ENCODE measurements at places on chromosomes 5 and 9.

DNA sequence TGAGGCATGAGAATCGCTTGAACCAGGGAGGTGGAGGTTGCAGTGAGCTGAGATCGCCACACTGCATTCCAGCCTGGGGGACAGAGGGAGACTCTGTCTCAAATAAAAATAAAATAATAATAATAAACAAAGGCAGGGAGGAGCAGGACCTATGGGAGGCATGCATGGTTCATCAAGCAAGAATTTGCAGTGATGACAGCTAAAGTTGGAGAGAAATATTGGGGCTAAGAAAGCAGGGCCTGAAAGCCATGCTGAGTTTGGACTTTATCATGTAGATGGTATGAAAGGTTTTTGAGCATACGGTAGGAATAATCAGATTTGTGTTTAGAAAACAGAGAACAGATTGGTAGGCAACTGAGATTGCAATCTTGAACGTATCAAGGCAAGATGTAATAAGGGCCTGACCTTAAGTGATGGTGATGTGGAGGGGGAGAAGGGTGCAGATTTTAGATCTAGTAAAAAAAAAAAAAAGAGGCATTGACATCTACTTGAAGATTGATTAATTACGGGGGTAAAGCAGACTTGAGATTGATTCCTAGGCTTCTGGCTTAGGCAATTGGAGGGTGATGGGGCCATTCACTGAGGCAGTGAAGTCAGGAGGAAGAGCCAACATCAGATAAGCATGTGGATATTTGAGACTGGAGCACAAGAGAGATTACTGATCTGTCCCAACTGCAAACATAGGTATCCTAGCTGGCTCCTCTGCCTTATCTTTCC lies 50.7 kb downstream of the CFAP95 start:
- no peak for DNase-seq

DNA sequence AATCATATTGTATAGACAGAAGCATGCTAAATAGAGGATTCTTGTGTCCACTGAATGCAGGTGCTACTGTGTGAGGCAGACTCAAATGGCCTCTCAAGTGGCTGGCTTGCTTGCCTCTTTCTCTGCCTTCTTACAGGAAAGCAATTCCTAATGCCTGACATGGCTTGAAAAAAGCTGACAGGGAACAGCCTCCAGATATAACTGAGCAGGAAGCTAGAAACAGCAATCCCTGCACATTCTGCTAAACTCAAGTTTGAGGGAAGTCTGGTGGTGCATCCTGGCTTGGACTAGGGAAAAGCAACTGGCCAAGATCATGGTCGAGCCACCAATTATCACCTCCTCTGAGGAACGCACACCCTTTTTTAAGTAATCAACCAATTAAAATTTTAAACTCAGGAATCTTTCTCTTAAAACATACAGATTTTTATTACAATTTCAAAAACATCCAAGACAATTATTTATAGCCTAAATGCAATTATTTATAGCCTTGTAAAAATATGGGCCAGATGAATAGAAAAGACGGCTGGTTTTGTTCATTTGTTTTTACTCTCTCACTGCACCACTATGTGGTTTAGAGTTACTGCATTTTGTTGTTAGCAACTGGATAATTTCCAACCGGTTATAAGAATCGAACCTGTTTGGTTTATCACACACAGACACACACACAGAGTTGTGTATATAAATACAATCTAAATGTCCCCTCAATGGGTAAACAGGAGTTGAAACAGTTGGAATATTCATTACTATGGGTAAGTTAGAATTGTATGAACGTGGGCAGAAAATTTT lies 290.9 kb upstream of the ANKRD55 start:
- DNase-seq: no peak

DNA sequence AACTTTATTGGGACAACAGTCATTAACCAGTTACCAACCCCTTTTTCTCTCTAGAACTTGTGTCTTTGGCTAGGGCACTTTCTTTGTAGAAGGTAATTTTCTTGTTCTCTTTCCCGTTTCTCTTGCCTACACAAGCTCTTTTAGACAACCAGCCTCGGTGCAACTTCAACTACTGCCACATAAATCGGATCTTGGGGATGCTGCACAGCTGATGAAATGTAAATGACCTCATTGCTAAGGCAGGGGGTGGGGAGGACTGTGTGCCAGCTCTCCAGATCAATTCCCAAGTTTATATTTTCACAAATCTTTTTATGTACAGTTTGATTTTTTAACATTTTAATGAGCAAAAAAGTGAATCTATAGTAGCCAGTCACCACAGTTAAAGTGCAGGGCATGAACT lies 157.6 kb downstream of the DENND1A start:
- DNase-seq: no peak

- no peak for DNase-seq
These were observed 429.2 kb upstream of the SGCD start for GRCh38 chr5:155897761-155898160.

- DNase-seq: no peak
These were observed 2.9 kb upstream of the CNTRL start for GRCh38 chr9:121071756-121072421.

- DNase-seq: no peak
These were observed 60.2 kb downstream of the CRB2 start for GRCh38 chr9:123416176-123416575.

- no peak for DNase-seq
These were observed 450.9 kb upstream of the ZNF608 start for GRCh38 chr5:125197321-125197720.

GRCh38 chr5:74409712-74410111 lies 230.8 kb downstream of the ENC1 start:
- no peak for DNase-seq

GRCh38 chr5:112640546-112640945 lies 97.1 kb upstream of the APC start:
- no peak for DNase-seq

GRCh38 chr5:135930029-135930948 lies 24.5 kb downstream of the LECT2 start:
- DNase-seq: no peak

- DNase-seq: no peak
These were observed 244.4 kb downstream of the DEPDC1B start for GRCh38 chr5:60455589-60455988.

- no peak for DNase-seq
These were observed 30.6 kb downstream of the NKX2-5 start for GRCh38 chr5:173204185-173204979.

GRCh38 chr9:27870404-27870803 lies 297.1 kb upstream of the C9orf72 start:
- no peak for DNase-seq

- no peak for DNase-seq
These were observed 6.0 kb downstream of the PMPCA start for GRCh38 chr9:136416427-136416826.

DNA sequence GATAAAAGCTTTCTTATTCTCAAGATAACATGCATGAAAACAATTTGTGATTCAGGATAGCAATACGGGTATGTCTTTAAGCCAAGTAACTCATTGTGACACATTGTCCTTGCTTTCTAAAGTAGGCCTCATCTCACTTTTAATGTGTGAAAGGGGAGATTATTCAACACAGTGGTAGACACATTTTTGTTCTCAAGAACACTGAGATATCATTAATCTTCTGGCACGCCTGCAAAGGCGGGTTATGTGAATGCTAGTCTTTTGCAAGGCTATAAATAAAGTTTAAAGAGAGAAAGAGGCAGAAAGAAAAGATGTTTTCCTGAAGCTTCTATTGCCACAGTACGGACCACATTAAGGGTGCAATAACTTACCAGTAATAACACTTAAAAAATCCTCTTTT lies 181.8 kb upstream of the MEF2C start:
- DNase-seq: no peak

DNA sequence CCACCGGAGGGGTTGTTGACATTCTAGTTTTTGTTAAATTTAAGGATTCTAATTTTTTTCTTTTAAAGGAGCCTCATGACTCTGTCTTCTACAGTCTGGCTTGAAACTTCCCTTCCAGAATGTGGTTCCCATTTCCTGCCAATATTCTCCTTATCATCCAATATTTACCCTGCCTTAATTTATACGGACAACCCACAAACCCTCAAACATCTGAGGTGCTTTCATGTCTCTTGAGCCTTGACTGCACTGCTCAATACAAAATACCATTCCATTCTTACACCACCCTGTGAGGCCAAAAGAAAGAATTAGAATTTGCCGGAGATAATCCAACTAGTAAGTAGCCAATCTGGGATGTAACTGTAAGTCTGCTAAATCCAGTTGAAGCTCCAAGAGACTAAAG lies 346.5 kb downstream of the SPOCK1 start:
- DNase-seq: no peak

DNA sequence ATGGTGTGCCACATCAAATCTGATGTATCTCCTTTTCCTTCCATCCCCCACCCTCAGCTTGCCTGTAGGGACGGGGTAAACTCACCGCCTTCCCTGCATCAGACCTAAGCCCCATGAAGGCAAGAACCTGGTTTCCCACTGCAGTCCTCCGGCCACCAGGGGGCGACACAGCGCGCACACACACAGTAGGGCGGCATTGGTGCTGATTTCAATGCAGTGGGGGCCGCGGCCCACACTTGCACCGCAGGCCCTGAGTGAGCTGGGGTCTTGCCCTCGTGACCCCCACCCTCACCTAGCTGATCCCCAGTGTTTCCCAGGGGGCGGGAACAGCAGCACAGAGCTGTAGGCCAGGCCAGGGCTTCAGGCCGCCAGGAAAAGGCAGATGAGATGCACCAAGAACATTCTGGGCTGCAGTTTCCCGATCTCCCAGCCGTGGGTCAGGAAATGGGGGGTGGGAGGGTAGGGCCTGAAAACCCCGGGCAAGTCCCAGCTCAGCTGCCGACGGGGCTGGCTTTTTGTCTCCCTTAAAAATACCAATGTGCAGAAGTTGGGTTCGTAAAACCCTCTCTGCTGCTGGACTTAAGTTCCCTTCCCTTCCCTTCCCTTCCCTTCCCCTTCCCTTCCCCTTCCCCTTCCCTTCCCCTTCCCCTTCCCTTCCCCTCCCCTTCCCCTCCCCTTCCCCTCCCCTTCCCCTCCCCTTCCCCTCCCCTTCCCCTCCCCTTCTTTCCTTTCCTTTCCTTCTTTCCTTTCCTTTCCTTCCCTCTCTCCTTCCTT lies 19.5 kb downstream of the FAM163B start:
- no peak for DNase-seq

DNA sequence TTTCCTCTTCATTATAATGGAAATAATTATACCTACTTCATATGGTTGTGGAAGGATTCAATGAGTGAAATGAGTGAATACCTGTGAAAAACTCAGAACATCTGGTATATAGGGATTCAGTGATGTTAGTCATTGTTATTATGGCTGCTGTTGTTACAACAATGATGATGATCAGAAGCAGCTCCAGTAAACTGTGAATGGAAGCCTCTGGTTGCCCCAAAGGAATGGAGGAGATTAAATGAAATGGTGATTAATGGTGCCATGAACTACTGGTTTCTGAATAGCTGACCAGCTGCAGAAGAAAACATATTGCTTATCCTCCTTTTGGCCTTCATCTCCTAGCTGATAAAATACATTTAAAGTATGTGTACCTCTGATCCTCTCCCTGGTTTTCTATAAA lies 372.0 kb downstream of the ARHGEF28 start:
- no peak for DNase-seq

DNA sequence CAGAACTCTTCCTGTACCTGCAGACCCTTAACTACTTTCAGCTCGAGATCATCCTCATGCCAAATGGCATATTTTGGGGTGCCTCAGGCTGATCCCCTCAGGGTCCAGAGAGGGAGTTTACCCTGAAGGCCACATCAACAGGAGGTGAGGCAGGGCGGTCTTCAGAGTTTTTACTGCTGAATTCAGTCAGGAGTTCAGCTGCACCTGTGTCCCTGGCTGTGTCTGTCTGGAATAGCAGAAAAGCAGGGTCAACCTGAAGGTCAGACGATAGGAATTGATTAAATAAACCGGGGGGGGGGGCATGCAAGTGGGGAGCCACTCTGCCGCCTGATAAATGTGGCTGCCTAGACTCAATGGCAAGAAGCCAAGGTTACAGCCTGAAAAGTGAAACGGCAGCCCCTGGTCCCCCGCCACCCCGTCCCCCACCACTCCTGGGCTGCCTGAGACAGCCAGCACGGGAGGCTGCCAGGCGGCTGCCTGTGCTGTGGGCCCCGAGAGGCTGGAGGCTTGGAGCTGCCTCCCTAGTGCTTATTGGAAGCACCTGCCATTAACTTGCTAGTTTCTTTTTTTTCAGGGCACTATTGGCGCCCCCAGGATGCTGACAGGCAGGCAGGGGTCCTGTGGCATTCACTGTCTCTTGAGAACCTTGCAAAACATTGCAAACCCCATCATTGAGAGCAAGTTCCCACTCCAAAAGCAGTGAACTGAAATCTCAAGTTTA lies 182.7 kb upstream of the PPP1R26 start:
- DNase-seq: no peak

- DNase-seq: no peak
These were observed 70.1 kb downstream of the TRIO start for GRCh38 chr5:14213253-14213652.

- DNase-seq: no peak
These were observed 26.0 kb downstream of the BICD2 start for GRCh38 chr9:92738661-92739081.
